ENCODE measurements at places on chromosomes 7 and 10.

GRCh38 chr10:78310481-78311080, 276.9 kb downstream of the RPS24 start:
- no peak for DNase-seq

GRCh38 chr10:51950371-51950995, 251.1 kb upstream of the CSTF2T start:
- no peak for DNase-seq

DNA sequence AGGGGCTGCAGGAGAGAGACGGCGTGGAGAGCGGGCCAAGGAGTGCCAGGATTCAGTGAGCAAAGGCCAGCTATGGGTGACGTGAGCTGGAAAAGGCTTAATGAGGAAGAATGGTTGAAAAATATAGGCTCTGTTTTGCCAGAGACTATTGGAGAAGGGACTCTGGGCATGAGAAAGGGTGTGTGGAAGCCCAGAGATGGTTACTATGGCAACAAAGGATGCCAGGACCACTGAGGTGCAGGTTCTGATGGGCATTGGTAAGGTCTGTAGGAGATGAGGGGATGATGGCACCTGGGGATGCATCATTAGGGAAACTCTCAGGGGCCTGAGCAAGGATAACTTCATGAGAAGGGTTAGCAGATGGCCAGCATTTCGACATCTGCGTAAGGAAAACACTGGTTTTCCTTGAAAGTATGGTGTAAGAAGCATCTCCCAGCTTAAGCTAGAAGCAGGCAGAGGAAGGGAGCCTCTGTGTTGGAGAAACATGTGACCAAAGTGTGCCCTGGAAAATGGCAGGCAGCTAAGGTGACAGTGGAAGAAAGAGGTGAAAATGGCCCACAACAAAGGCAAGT, 21.6 kb upstream of the FAM180A start:
- DNase-seq: no peak

- no peak for DNase-seq
Measured at GRCh38 chr10:72694476-72695369, 2.8 kb downstream of the MCU start.

DNA sequence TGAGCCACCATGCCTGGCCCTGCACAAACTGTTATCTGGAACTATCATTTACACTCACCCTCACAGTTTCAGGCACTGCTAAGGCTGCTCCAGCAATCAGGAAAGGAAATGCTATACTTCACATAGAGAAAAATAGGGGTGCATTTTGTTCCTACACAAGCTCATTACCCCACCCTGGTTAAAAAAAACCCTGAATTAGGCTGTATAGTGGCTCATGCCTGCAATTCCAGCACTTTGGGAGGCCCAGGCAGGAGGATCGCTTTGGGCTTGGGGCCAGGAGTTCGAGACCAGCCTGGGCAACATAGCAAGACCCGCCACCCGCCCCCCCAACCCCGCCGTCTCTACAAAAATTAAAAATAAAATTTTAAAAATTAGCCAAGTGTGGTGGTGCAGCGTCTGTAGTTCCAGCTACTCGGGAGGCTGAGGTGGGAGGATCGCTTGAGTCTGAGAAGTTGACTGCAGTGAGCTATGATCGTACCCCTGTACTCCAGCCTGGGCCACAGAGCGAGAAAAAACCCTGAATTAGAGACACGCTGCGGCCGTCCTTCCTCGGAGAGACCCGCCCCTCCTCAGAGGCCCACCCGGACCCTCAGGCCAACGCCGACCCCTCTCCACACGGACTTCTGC, 539 bp downstream of the PTCD1 start:
- no peak for DNase-seq

DNA sequence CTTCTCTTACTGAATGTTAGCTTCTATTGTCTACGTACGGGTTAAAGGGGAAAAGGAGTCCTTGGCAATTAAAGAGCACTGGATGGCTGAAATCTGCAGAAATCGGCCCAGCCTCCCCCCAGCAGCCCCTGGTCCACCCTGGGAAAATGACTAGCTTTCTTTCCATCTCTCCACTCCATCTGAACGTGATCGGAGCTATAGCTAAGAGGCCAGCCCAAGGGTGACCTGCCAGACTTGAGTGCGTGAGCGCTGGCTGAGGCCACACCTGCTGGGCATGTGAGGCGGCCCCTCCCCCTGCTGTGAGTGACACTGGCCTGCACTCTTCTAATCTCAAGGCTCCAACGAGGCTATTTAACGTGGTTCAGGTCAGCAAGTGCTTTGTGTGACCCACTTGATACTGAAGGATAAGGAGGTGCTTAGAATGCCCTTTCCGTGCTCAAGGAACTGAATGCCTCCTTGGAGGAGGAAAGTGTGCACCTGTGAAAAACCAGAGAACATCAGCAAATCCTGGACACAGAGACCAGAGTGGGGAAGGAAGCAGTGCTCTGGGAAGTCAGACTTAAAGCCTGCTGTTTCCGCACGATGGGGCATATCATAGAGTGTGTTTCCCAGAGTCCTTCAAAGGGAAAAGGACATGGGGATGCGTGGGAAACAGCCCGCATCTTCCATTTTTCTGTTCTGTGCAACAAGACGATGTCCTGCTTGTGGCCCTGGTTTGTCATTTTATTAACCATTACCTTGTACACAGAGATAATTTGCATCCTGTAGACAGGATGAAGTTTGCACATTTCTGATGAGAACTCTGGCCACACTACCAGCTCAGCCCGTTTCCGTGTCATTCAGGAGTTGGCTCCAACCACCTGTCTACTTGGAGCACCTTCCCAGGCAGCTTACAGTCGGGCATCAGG, 12.5 kb upstream of the MNX1 start:
- DNase-seq: no peak

DNA sequence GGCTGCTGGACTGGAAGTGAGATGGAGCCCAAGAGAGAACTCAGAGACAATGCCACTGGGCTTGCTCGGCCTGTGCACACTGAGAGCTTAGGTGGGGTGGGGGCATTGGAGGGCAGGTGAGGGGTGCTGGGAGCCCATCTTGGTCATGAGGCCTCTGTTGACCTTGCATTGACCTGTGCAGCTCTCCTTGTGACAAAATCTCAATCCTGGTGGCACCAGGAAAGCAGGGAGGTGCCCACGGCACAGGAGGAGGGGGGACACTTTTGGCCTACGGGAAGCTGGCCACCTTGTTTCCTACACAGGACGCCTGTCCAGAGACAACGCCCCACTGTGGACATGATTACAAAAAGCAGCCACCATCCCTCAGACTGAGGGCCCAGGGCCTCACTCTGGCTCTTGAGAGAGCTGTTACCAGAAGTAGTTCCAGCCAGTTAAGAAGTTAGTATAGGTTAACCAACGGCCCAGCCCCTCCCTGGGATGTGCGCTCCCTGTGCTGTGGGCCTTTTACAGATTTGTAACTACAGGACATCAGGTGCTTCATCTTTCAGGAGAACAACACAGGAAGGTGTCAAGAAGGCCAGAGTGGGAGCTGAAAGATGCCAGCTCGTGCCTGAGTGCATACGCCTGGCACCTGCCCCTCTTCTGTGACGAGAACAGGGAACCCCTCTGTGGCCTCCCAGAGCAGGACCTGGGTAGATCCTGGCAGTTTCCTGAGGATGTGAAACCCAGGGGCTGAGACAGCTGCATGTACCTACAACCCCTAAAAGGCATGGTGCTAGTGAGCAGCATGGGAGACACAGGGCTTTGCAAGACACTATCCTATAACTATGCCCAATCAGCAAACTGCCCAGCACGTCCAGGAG, 10.3 kb downstream of the PKD1L1 start:
- DNase-seq: no peak

DNA sequence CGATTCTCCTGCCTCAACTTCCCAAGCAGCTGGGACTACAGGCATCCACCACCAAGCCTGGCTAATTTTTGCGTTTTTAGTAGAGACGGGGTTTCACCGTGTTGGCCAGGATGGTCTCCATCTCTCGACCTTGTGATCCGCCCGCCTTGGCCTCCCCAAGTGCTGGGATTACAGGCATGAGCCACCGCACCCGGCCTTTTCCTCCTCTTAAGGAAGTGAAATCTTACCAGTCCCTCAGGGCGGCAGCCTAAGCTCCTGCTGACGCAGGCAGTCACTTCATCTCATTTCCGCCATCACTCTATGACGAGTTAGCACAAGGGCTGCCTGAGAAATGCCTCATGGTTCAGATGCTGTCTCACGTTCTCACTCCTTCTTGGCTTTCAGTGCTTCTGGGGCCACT, 246.0 kb upstream of the SHH start:
- DNase-seq: no peak

DNA sequence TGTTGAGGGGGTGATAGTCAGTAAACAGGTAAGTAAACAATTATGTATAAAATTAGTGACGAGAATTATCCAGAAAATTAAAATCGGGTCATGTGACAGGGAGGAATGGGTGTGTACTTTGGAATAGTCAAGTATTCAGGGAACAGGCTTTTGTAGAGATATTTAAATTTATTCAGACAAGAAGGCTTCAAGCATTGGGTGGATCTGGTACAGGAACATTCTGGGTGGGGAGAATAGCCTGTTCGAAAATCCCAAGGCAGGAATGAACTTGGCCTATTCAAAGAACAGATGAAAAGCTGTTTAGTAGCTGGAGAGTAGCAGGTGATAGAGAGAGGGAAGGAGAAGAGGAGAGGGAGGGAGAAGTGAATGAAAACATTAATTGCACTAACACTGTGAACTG, 448.9 kb upstream of the FZD8 start:
- no peak for DNase-seq

DNA sequence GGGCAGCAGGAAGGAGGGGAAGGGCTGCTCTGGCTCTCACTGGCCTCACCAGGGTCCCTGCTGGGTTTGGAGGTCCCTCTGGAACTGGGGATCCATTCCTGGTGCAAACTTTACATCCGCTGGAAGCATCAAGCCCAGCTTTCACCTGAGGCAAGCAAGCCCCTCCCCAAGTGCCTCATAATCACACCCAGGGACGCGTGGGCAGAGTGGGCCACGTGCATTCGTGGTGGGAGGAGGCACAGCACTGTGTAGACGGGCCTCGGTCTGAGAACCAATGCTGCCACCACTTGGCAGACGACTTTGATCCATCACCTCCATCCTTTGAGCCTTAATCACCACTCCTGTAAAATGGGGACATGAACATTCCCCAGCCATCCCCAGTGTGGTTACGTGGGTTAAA, 74.1 kb downstream of the VWA2 start:
- no peak for DNase-seq

- no peak for DNase-seq
Measured at GRCh38 chr10:76035206-76036110, 604.0 kb downstream of the LRMDA start.

GRCh38 chr10:43701295-43701694, 52.6 kb upstream of the ZNF32 start:
- no peak for DNase-seq

DNA sequence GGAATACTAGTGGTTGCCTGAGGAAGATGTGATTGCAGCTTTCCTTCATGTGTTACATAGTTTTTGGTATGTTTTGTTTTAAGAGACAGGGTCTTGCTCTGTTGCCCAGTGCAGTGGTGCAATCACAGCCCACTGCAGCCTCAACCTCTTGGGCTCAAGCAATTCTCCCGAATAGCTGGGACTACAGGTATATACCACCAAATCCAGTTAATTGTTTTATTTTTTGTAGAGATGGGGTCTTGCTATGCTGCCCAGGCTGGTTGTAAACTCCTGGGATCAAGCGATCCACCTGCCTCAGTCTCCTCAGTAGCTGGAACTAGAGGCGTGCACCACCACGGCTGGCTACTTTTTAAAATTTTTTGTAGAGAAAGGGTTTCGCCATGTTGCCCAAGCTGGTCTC, 79.1 kb upstream of the TMEM248 start:
- DNase-seq: no peak

DNA sequence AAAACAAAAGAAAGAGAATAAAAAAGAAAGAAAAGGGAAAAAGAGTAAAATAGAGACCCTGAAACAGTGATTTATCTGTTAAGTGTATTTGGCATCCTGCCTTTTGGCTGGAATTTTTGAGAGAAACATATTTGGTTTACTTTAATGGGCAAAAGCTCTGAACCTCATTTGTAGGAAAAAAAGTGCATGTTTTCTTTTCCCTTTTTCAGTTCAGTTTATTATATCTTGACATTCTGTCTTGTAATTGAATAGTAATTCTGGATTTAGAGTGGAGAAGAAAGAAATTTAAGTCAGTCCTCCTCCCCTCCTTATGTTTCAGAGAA, 69.5 kb downstream of the ARID5B start:
- no peak for DNase-seq

DNA sequence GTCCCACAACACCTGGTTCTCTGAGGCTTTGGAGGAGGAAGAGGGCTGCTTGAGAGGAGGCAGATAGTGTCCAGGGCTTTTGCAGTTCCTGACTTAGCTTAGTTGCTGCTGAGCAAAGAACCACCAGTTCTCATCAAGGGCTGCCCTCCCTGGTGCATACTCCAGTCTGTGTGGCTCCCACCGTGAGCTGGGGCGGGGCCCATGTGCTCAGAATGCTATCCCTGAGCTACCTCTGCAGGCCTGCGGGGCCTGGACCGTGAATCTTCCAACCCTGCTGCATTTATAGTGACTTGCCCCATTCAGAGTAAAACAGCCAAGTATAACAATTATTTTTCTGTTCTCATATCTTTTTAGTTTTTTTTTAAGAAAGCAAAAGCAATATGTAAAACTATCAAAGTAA, 49.2 kb downstream of the TACR2 start:
- no peak for DNase-seq

- no peak for DNase-seq
Measured at GRCh38 chr7:34385384-34385783, 272.6 kb upstream of the NPSR1 start.

- no peak for DNase-seq
Measured at GRCh38 chr10:62899311-62899710, 83.1 kb upstream of the EGR2 start.

DNA sequence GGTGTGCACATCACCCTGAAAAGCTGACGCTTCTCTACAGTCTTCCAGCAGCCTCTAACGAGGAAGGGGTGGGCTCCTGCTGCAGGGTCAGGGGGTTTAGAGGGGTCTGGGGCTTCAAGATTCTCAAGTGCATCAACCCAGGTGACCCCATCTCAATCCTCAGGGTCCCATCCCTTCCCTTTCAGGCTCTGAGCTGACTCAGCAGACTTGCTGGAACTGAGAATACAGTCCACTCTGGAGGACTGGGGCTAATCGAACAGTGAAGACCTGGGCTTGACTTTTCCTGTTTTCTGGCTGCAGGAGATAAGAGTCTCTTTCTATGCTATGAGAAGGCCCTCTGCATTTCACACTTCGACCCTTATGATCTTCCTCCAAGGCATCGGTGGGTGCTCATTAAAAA, 22.3 kb upstream of the NPTX2 start:
- no peak for DNase-seq

DNA sequence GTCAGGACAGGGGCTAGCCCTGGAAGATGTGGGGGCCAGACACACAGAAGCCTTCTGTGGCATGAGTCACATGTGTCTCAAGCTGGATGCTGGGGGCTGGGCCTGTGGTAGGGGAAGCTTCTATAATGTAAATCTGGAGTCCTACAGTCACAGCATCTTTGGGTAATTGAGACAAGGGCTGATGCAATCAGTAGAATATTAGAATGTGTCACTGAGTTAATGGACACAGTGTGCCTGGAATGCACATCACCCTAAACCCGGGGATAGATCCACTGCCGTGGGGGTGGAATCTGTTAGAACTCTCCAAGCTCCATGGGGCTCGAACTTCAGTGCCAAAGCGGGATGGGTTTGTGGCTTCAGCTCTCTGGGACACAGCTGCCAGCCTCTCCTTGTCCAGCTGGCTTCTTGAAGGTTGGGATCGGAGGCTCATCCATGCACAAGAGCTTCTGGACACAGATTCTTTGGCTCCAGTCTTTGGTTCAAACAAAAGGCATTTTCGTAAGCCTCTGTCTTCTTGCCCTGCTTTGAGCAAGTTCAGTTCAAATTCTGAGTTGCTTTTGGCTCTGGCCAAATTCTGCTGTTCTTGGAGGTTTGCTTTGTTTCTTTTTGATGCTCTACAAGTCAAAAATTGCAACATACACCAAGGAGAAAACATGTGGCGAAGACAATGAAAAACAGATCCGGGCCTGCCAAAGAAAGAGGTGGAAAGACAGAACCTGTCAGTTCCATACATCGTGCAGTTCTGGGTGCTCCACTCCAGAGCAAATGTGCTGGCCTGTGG, 194.8 kb upstream of the ZNF32 start:
- DNase-seq: no peak
